ENCODE measurements at places on chromosomes 1 and 21. TPM values are rescaled to one million over a fixed set of nuclear protein-coding genes. Genes with fewer than 3 reads are reported as not detected.

The NUDT4B gene
- total RNA-seq = 1.2 TPM

The RUNX3 gene
- total RNA-seq = not detected

The HFM1 gene
- 0.20 TPM for total RNA-seq

The CBR3 gene
- total RNA-seq = 6.2 TPM

The SRGAP2B gene
- total RNA-seq = 20.6 TPM

DNA sequence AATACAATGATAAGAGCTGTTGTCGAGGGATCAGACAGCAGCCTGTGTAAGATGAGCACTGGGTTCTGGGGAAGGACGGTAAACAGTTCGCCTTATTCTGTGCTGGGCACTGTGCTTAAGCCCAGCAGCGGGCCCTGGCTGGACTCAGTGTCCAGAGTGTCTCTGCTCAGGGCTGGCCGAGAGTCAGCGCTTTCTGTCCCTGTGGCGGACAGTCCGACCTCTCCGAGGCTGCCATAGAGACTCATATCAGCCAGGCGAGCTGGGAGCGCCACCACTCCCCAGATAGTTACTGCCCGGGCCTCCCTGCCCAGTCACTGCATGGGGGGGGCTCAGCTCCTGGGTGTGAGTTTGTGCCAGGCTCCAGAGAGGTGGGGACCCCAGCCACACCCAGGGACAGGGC, 14.7 kb upstream of the NPHP4 start:
- DNase-seq = no peak

GRCh38 chr1:109271458-109271857, 11.5 kb downstream of the PSRC1 start:
- no peak for DNase-seq

DNA sequence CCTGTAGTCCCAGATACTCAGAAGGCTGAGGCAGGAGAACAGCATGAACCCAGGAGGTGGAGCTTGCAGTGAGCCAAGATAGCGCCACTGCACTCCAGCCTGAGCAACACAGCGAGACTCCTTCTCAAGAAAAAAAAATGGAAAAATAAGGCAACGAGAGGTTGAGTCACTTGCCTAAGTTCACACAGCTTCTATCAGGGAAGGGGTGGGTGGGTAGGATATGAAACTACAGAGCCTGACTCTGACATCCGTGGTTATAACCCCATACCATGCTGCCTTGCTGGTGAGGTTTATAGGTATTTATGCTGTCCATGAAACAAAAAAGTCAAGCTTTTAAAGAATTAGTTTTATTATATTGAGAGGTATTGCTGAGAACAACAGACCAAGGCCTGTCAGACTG, 61.5 kb upstream of the RAB4A start:
- no peak for DNase-seq

DNA sequence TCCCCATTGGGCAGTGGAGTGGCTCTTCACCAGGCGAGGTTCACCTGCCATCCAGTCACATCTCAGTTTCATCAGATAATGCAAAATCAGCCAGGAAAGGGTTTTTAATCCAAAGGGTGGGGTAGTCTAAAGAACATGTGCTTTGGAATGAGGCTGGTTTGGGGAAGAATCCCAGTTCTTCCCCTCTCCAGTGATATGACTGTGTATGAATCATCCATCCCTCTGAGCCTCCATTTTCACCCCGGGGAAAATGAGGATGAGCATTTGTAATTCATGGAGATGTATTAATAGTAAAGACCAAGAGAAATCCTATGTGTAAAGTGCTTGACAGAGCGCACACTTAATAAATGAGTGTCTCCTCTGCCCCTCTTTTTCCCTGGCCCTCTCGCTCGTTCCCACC, 215.1 kb upstream of the FGGY start:
- DNase-seq = peak; percentile 44

- DNase-seq = no peak
These were observed 82.3 kb downstream of the GPR89B start for GRCh38 chr1:148010527-148010926.

DNA sequence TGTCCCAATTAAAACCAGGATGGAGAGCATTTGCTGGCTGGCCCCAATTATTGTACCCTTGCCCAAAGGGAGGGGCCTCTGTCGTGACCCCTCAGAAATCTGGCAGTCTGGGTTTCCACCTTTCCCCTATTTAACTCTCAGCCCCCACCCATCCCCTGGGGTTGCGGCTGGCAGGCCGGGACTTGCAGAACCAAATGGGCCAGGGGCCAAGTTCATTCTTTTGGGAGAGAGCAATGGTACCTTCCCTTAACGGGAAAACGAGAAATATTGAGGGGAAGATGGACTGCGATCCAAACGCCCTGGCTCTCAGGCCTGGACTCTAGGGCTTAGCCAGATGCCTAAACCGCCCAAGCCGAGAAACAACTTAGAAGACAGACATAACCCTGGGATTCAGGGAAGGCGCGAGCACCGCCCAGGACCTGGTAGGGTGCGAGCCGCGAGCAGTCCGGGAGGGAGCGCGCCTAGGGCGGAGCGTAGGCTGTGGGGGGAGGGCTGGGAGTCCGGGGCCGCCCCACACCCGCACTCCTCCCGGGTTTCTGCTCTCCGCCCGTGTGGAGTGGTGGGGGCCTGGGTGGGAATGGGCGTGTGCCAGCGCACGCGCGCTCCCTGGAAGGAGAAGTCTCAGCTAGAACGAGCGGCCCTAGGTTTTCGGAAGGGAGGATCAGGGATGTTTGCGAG, at the start of gene SLC27A3:
Gene SLC27A3, plus strand, starts transcription at position 628 of the 678 bp plus-strand sequence. CDS start 91 bp downstream, outside the sequence.
- DNase-seq = peak; percentile 26

Data from foreskin keratinocyte (primary cell).